Panc1 (cell line): ENCODE measurements at places on chromosomes 12 and 14. TPM values are rescaled to one million over a fixed set of nuclear protein-coding genes. Genes with fewer than 3 reads are reported as not detected.

POTEG gene
- not detected for total RNA-seq

PHETA1 gene
- 16.3 TPM for total RNA-seq

ZC2HC1C gene
- total RNA-seq = 5.2 TPM

IRAK3 gene
- total RNA-seq = 2.4 TPM

ERP27 gene
- total RNA-seq = not detected

OAS1 gene
- 4.5 TPM for total RNA-seq

NPFF gene
- total RNA-seq = not detected

LYZ gene
- 1.1 TPM for total RNA-seq

CMKLR1 gene
- 0.03 TPM for total RNA-seq
